Esophagus mucosa (tissue), 1 donor: ENCODE measurements at places on chromosomes 7 and 10. TPM values are rescaled to one million over a fixed set of nuclear protein-coding genes. Genes with fewer than 3 reads are reported as not detected.

The ADGRA1 gene
- not detected for total RNA-seq

The MLXIPL gene
- 0.52 TPM for total RNA-seq

The ANKRD7 gene
- total RNA-seq, result not detected

The C10orf105 gene
- not detected for total RNA-seq

The TMEM236 gene
- 0.16 TPM for total RNA-seq

The RPEL1 gene
- not detected for total RNA-seq

The SORCS3 gene
- total RNA-seq, result not detected

The DYNC1I1 gene
- total RNA-seq, result 7.4 TPM

The CCDC3 gene
- total RNA-seq, result 4.3 TPM

The MGAM2 gene
- 0.20 TPM for total RNA-seq

The DNAH11 gene
- total RNA-seq, result 1.1 TPM

The CPN1 gene
- total RNA-seq, result not detected

The AS3MT gene
- 0.12 TPM for total RNA-seq

The STX1A gene
- 1.2 TPM for total RNA-seq

The CDC14C gene
- total RNA-seq, result not detected

The GRID2IP gene
- 0.12 TPM for total RNA-seq

The AGMO gene
- total RNA-seq, result 0.08 TPM

The ECD gene
- total RNA-seq, result 20.0 TPM
